Smooth muscle cell of bladder (primary cell): ENCODE measurements at places on chromosomes 11 and 22. TPM values are rescaled to one million over a fixed set of nuclear protein-coding genes. Genes with fewer than 3 reads are reported as not detected.

The C11orf91 gene
- total RNA-seq = not detected in 2 replicates

The SLC43A3 gene
- 15.9 and 27.4 TPM in 2 replicates for total RNA-seq

The TMEM86A gene
- 0.57 and 0.83 TPM in 2 replicates for total RNA-seq

The FAM180B gene
- 0.09 TPM in 1 of 2 replicates, not detected in the other for total RNA-seq

The FERMT3 gene
- total RNA-seq = 1.4 and 2.0 TPM in 2 replicates

The JAML gene
- total RNA-seq = not detected in 2 replicates

The ESAM gene
- 0.14 and 0.55 TPM in 2 replicates for total RNA-seq

The NPTXR gene
- total RNA-seq = 0.14 and 0.46 TPM in 2 replicates

The C11orf71 gene
- total RNA-seq = 5.1 and 6.5 TPM in 2 replicates

The CLTCL1 gene
- total RNA-seq = 7.0 and 7.8 TPM in 2 replicates

The THY1 gene
- 154 and 200 TPM in 2 replicates for total RNA-seq

The SAA4 gene
- not detected in 2 replicates for total RNA-seq

The CABP4 gene
- total RNA-seq = not detected in 2 replicates

The MMP11 gene
- 9.2 and 19.8 TPM in 2 replicates for total RNA-seq

The VPS11 gene
- 30.7 and 31.9 TPM in 2 replicates for total RNA-seq

The SPI1 gene
- total RNA-seq = not detected in 2 replicates

The KRTAP5-7 gene
- not detected in 2 replicates for total RNA-seq

The KCNK7 gene
- total RNA-seq = 0.09 and 0.43 TPM in 2 replicates

The PRDX5 gene
- 402 and 434 TPM in 2 replicates for total RNA-seq

The MRGPRX4 gene
- total RNA-seq = under 0.01 TPM in 1 of 2 replicates, not detected in the other

The TRIM22 gene
- 82.2 and 84.5 TPM in 2 replicates for total RNA-seq

The ADM2 gene
- total RNA-seq = 1.4 and 2.4 TPM in 2 replicates

The WBP2NL gene
- 0.28 and 0.46 TPM in 2 replicates for total RNA-seq

The GPR83 gene
- under 0.01 TPM in 1 of 2 replicates, not detected in the other for total RNA-seq

The LTBP3 gene
- 19.3 and 40.2 TPM in 2 replicates for total RNA-seq

The ACCSL gene
- under 0.01 TPM in 1 of 2 replicates, not detected in the other for total RNA-seq

The APOBEC3C gene
- total RNA-seq = 5.6 and 7.5 TPM in 2 replicates

The PRDM11 gene
- 3.4 and 4.0 TPM in 2 replicates for total RNA-seq

The LUZP2 gene
- total RNA-seq = 0.09 and 0.14 TPM in 2 replicates

The FREY1 gene
- 1.00 and 1.4 TPM in 2 replicates for total RNA-seq

The PARVG gene
- total RNA-seq = not detected in 2 replicates

The ZNF214 gene
- total RNA-seq = 6.7 and 6.8 TPM in 2 replicates

The SHANK3 gene
- 0.57 and 0.74 TPM in 2 replicates for total RNA-seq

The OR51E1 gene
- total RNA-seq = 0.09 TPM in 1 of 2 replicates, not detected in the other

The SCGB1A1 gene
- not detected in 2 replicates for total RNA-seq

The HBG1 gene
- not detected in 2 replicates for total RNA-seq

The PIH1D2 gene
- total RNA-seq = 1.5 and 1.6 TPM in 2 replicates

The C1QTNF5 gene
- 17.5 and 34.5 TPM in 2 replicates for total RNA-seq

The TCN2 gene
- 2.0 and 2.4 TPM in 2 replicates for total RNA-seq

The FDXACB1 gene
- 1.3 and 1.8 TPM in 2 replicates for total RNA-seq

The TPBGL gene
- under 0.01 TPM in 1 of 2 replicates, not detected in the other for total RNA-seq
